ENCODE measurements at places on chromosomes 6 and 20.

GRCh38 chr20:41329435-41330342 lies 10.9 kb upstream of the LPIN3 start:
- DNase-seq: peak; percentile 28

DNA sequence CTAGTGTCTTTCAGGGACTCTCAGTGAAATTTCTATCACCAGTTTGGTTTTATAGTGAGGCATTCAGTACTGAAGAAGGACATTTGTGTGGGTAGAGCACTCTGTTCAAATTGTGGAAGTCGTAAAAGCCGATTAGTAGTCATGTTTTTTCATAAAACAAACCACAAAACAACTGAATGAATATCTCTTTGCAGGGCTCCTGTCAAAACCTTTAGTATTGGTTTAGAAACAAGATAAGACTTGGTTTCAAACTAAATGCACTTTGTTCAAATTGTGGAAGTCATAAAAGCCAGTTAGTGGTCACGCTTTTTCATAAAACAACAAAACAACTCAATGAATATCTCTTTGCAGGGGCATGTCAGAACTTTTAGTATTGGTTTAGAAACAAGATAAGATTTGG lies 23.8 kb downstream of the ADGRF4 start:
- DNase-seq: no peak

DNA sequence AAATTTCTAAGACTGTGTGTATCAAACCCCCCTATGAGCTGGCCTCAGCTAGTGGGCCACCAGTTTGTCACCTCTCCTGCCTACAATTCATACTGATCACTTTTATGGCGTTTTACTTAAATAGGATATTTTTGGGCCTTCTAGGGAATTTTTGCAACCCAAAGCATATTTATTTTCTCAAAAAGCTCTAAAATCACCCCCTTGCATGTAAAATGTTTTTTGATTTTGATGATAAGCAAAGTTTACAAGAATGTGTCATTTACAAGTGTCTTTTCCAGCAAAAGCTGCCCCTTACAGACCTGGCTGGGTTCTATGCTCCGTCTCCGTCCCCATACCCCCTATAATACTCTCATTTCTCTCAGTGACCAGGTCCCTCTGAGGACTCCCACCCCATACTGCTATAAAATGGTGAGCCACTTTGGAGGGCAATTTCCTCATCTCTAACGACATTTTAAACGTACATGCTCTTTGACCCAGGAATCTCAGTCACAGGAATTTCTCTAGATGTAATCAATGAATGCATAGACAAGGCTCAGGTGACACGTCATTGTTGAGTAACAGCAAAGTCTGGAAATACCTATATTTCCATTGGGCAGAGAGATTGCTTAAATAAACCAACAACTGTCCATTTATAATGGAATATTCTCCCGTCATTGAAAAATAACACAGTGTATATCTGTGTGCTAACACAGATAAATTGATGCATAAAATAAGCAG lies 13.9 kb upstream of the OCSTAMP start:
- no peak for DNase-seq

DNA sequence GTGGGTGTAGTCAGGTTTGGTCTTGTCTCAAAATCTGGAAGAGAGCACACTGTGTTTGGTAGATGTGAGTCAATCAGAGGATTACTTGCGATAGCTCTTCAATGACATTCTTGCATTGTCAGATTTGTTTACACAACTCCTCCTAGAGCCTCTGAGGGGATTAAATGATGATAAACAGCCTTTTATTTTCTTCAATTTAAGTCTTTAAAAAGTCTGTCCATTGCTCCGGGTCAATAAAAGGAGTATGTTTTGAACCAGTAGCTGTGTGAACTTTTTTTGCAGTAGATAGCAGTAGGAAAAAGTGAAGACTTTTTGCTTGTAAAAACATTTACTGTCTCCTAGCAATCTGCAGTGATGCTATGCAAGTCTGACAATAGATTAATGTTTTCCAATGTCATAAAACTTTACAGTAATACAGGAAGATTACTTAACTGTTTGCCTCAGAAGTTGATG lies 49.9 kb downstream of the GJA1 start:
- DNase-seq: no peak

DNA sequence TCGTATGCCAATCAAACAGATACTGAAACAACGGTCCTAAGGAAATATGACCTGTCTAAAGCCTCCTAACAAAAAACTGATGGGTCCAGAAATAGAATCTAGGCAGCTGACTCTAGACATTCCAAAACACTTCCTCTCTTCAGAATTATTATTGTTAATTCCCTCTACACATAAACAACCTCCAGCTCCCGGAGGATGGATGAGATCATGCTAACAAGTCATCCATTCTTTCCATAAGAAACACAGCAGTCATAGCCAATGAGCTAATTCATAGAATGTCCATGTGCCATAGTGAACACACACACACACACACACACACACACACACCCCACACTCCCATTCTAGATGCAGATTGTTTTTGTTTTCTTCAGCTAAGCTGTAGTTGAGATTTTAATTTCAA lies 44.3 kb downstream of the HDGFL1 start:
- no peak for DNase-seq
